ENCODE measurements at places on chromosomes 2 and 18.

- DNase-seq: no peak
Observed at GRCh38 chr2:57886161-57886786, 160.3 kb upstream of the VRK2 start.

DNA sequence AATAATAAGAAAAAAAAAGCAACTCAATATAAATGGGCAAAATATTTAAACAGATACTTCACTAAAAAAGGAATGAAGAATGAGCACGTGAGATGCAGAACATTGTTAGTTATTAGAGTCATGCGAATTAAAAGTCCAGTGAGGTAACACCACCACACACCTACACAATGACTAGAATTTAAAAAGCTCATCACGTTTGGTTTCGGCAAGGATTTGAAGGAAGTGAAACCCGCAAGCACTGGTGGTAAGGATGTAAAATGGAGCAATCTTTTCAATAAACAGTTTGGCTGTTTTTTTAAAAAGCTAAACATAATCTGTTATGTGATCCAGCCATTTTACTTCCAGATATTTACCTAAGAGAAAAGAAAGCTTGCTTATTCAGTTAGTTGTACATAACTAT, 1181.6 kb upstream of the CELF4 start:
- no peak for DNase-seq

- DNase-seq: no peak
Observed at GRCh38 chr2:155372969-155373368, 674.5 kb downstream of the KCNJ3 start.

DNA sequence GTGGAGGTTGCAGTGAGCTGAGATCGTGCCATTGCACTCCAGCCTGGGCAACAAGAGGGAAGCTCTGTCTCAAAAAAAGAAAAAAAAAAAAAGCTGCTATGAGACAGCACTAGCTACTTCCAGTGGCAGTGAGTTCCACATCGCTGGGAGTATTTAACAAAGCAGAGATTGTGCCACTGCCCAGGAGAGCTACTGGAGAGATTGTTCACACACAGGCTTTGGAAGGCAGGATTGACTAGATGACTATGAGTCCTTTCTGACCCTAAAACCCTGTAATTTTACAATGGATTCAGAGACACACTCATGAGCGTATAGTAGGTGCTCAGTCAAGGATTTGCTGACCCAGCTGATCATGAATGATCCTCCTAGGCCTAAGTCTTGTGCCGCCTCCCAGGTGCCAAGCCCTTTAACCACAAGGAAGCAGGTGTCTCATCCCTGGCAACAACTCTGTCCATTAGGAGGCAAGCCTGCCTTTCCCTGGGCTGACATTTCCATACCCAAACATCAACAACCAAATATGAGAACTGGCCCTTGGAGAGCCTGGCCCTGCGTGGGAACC, 45.0 kb upstream of the ODC1 start:
- no peak for DNase-seq

DNA sequence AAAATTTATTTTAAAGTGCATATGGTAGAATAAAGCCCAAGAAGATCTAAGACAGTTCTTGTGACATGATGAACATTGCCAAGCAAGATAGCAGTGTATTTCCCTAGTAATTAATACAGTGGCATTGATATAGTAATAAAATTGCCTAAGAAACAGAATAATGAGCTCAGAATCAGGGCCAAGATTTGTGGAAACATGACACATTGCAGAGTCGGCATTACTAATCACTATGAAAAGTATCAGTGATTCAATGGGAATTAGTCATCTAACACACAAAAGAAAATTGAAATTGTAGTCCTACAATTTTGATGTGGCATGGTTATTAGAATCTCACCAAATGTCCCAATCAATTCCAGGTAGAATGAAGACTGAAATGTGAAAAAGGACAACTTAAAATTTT, 243.0 kb upstream of the CYRIA start:
- DNase-seq: no peak

- no peak for DNase-seq
Observed at GRCh38 chr2:222878877-222879603, 18.2 kb downstream of the ACSL3 start.

- no peak for DNase-seq
Observed at GRCh38 chr2:142874293-142874814, 3.1 kb upstream of the KYNU start.

GRCh38 chr18:26470011-26470637, 78.2 kb downstream of the KCTD1 start:
- no peak for DNase-seq

GRCh38 chr2:232411901-232412629, 5.4 kb downstream of the ALPG start:
- DNase-seq: no peak

DNA sequence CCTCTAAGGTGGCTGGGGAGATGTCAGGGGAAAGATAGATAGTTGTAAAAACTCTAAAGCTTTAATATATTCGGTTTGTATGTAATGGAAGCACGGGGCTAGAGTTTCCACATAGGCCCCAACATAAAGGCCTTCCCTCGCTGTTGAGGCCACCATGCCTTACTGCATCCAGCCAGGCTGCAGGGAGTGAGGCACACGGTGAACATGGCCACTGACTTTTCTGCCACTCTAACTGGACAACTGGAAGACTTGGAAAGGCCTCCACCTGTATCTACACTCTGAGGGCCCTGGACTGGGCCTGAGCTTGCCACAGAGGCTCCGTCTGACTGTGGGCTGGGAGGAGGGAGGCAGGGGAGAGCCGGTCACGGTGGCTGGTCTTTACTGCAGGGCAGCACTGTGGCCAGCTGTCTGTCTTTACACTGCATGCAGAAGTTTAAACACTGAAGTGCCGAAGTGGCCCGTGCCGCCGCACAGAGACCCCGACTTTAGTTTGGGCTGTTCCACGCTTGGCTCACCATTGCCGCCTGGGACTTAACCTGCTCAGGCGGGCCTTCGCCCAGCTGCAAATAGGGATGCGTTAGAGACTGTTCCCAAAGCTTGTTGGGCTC, 66.7 kb downstream of the EMILIN2 start:
- DNase-seq: no peak

- no peak for DNase-seq
Observed at GRCh38 chr2:23497063-23497462, 112.1 kb downstream of the KLHL29 start.

- DNase-seq: no peak
Observed at GRCh38 chr2:147487286-147487977, 357.4 kb upstream of the ACVR2A start.

DNA sequence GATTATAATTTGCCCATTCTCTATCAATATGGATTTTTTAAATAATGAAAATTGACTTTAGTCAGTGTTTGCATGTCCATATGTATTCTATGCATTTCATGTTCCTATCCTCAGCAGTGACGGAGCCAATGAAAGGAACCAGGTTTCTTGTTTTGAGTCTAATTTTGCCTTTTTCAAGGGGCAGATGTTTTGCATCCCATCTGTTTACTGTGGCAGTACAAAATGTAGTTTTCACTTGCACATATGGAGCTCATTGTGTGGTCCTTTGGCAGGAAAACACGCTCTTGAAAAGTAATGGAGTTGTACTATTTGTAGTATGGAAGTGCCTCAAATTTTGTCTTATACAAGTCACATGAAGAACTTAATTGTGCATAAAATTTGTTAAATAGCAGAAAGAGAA, 127.8 kb downstream of the AGPS start:
- DNase-seq: no peak
